ENCODE measurements at places on chromosomes 7 and 10. TPM values are rescaled to one million over a fixed set of nuclear protein-coding genes. Genes with fewer than 3 reads are reported as not detected.

GRCh38 chr7:17976952-17977351 lies 36.7 kb upstream of the SNX13 start:
- no peak for DNase-seq

- DNase-seq = no peak
These were observed 5.3 kb upstream of the OLAH start for GRCh38 chr10:15038416-15038815.

GRCh38 chr10:55001422-55001821 lies 200.4 kb upstream of the PCDH15 start:
- no peak for DNase-seq

DNA sequence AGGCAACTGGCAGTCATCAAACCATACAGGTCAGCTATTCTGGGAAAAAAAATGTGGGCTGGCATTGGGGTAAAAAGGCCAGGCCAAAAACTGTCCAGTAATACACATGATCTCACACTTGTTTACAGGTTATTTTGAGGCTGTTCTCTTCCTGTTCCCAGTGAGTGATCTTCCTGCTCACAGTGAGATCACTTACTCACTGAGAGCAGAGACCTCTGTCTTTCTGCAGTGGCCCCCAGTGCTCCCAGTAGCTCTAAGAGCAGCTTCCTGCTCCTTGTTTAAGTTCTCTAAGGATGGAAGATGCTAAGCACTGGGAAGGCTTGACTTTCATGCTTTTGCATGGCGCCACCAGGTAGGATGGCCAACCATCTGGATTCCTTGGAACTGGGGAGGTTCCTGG lies 93.5 kb upstream of the KIAA1217 start:
- DNase-seq = no peak

The IFIT1B gene
- total RNA-seq = not detected

The CCDC136 gene
- 12.6 TPM for total RNA-seq

The WIPF3 gene
- total RNA-seq = 1.3 TPM

The NKX2-3 gene
- total RNA-seq = not detected
